Mesangial cell (primary cell): ENCODE measurements at places on chromosomes 3 and 15. TPM values are rescaled to one million over a fixed set of nuclear protein-coding genes. Genes with fewer than 3 reads are reported as not detected.

The PPP1R14D gene
- not detected in 2 replicates for total RNA-seq

The HAPLN3 gene
- total RNA-seq = 13.5 and 14.2 TPM in 2 replicates

The TXNRD3 gene
- total RNA-seq = 7.7 and 11.5 TPM in 2 replicates

The CNTN3 gene
- total RNA-seq = under 0.01 TPM in 1 of 2 replicates, not detected in the other

The XYLB gene
- 1.0 and 2.0 TPM in 2 replicates for total RNA-seq

The NANOGP8 gene
- not detected in 2 replicates for total RNA-seq

The SLC28A1 gene
- total RNA-seq = not detected in 2 replicates

The CSNK1G1 gene
- total RNA-seq = 9.9 and 15.2 TPM in 2 replicates

The FANCD2OS gene
- total RNA-seq = not detected in 2 replicates

The PML gene
- total RNA-seq = 57.4 and 116 TPM in 2 replicates

The FETUB gene
- not detected in 2 replicates for total RNA-seq

The RHCG gene
- total RNA-seq = not detected in 2 replicates

The MAP2K5 gene
- 4.2 and 15.8 TPM in 2 replicates for total RNA-seq

The ERICH6 gene
- not detected in 2 replicates for total RNA-seq

The CDHR4 gene
- total RNA-seq = not detected in 2 replicates

The MYL3 gene
- total RNA-seq = 8.5 TPM in 1 of 2 replicates, not detected in the other

The PPP2R3A gene
- 9.6 and 10.4 TPM in 2 replicates for total RNA-seq

The SLC12A1 gene
- total RNA-seq = under 0.01 and 0.25 TPM in 2 replicates

The PLSCR5 gene
- not detected in 2 replicates for total RNA-seq

The DISP2 gene
- total RNA-seq = 0.33 and 0.38 TPM in 2 replicates

The RTP1 gene
- total RNA-seq = not detected in 2 replicates

The GABRR3 gene
- not detected in 2 replicates for total RNA-seq

The MB21D2 gene
- total RNA-seq = 14.1 and 14.7 TPM in 2 replicates

The ZNF860 gene
- 0.65 and 1.9 TPM in 2 replicates for total RNA-seq
